Activated CD4-positive, alpha-beta T cell treated with anti-CD3 and anti-CD28 coated beads for 36 hours (primary cell): ENCODE measurements at places on chromosomes 12 and 14. TPM values are rescaled to one million over a fixed set of nuclear protein-coding genes. Genes with fewer than 3 reads are reported as not detected.

GRCh38 chr12:123387508-123388176 lies 3.7 kb downstream of the KMT5A start:
- DNase-seq, result no peak

GRCh38 chr12:131347345-131347714 lies 363.6 kb upstream of the SFSWAP start:
- DNase-seq, result no peak

GRCh38 chr14:85416771-85417170 lies 113.2 kb upstream of the FLRT2 start:
- no peak for DNase-seq

DNA sequence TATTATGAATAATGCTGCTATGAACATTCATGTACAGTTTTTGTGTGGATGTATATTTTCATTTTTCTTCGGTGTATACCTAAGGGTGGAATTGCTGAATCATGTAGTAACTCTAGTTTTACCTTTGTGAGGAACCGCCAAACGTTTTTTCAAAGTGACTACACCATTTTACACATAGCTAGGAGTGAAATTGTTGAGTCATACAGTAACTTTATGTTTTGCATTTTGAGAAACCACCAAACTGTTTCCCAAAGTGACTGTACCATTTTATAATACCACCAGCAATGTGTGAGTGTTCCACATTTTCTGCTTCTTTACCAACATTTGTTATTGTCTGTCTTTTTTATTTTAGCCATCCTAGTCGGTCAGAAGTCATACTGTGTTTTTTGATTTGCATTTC lies 3.1 kb upstream of the TPH2 start:
- no peak for DNase-seq

DNA sequence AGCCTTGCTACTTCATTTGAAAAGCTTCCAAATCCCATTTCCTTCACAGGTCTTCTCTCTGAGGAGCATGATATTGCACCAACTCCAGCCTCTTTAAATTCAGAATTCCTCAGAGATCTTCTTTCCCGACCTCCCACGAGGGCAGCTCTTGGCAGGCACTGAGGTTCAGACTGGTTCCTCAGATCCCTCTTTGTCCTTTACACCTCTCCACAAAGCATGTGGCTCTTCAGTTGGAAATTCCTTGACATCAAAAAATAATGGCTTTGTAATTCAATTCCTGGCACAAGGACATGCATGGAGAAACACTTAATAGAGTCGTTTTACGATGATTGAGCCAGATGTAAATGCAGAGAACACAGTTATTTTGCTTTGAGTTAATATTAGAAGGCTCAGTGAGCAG lies 63.2 kb upstream of the TMX1 start:
- DNase-seq, result no peak

DNA sequence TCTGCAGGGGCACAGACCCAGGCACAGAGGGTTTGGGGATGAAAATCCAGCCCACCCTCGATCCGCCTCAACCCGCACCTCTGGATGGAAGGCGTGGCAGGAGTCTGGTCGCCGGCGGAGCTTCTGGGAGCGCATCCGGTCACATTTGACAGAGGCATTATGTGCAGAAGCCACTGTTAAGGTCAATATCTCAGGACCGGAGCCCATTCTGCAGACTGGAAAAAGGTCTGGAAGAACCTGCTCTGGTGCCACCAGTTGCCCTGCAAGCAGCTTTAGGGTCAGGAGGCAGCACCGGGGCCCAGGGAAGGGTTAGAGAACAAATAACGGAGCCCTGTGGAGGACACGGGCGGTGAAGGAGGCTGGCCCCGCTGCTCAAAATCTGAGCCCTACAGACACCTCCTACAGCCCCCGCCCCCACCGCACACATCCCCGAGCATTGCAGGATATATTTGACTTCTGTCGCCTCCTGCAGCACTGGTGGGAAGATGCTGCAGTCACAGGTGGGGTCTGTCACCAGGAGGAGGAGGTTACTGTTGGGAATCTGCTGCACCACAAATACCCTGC lies 25.1 kb upstream of the LRTM2 start:
- no peak for DNase-seq

- DNase-seq, result no peak
These were observed 693.4 kb downstream of the NOVA1 start for GRCh38 chr14:25904446-25904845.

DNA sequence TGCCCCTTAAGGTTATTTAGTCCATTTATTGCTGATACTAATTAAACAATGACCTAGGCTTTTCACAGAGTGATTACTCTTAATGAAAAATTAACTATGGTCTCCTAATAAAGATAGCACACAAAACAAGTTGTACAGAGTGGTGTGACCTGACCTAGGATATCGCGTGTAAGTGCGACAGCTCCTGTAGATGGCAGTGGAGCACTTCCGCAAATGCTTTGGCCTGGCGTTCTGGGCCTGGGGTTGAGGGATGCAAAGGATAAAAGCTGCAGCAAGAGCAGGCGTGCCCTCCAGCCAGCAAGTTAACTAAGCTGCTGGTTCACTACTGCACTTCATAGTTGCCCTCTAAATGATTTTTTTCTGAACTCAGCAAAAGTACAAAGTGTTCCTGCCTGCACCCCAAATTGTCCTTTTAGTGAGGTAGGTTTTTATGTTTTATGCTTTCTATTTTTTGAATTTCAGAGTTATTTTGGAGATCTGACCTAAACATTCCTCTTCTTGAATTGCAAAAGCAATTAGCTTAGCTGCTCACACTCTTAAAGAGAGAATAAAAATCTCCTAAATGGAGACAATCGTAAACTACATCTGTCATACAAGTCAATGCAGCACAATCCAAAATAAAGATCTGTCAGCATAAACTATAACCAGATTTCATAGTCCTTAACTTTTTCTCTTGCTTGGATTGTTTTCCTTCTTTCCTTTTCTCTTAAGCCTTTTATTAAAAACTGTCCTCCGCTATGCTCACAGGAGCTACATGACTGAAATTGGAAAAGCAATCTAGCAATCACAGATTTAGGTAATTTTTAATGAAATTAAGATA lies 379.6 kb downstream of the LRIG3 start:
- peak; percentile 52 for DNase-seq

GRCh38 chr12:1332327-1332726 lies 262.1 kb downstream of the FBXL14 start:
- no peak for DNase-seq

- no peak for DNase-seq
These were observed 62.8 kb downstream of the SMOC1 start for GRCh38 chr14:69941768-69942742.

GRCh38 chr14:105059035-105059924 lies 6.0 kb downstream of the GPR132 start:
- peak; percentile 83 for DNase-seq

DNA sequence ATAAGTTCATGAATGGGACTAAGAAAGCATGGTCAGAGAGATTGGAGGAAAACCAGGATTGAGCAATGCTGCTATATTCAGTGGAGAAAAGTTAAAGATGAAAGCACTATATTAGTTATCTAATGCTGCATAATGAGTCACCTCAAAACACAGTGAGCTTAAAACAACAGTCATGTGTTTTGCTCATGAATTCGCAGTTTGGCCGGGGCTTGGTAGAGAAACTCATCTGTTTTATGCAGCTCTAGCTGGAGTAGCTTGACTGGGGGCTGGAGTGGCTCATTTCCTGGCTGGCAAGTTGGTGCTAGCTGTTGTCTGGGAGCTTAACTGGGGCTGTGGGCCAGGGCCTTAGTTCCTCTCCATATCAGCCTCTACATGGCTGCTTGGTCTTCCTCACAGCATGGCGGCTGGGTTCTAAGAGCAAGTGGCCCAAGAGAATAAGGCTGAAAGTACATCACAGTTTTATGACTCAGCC lies 90.1 kb downstream of the ADCK1 start:
- peak; percentile 10 for DNase-seq

DNA sequence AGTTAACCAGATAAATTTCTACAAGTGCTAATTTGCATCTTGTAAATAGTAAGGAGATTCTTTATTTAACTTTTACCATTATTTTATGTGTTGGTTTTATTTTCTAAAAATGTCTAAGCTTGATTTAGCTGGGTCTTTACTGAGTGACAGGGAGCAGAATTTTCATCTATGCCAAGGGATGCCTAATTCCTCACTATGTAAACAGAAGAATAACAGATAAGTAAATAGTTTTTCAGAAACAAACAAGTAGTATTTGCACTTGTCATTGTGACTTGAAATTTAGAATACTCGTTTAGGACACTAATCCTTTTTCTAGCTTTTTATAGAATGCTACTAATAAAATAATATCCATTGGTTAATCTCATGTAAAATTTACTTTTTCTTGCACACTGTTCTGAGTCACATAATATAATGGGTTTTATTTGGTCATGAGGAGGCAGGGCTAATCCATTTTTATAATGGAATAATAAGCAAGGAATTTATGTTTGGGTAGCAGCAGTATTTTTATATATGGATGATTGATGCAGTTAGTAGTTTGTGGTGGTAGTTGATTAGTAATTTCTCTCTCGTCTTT lies 746.5 kb downstream of the SLC6A15 start:
- DNase-seq, result no peak

GRCh38 chr14:65016471-65016870 lies 29.8 kb downstream of the FNTB start:
- DNase-seq, result no peak

DNA sequence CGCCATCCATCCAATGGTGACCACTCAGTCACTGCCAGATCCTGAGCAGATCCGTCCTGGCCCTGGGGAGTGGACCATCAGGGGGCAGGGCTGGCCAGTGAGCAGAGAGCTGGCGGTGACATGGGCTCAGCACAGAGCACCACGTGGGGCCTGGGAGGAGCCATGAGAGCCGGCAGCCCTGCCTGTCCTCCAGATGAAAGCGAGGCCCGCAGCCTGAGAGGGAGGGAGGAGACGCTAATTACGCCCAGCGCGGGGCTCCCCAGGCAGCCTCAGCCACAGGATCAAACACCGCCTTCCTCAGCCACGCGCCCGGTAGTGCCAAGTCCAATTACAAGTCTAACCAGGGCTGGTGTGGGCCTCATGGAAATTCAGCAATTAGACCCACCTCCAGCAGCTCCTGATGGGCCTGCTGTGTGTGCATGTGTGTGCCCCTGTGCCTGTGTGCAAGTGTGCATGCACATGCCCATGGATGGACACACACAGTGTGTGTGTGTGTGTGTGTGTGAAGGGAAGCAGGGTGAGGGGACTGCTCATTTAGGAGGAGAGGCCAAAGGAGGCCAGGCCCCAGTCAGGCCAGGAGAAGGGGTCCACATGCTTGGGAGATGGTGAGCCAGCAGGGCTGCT lies 68.0 kb downstream of the KIF26A start:
- no peak for DNase-seq

- DNase-seq, result no peak
These were observed 227.5 kb upstream of the LMO3 start for GRCh38 chr12:16833376-16834015.

GRCh38 chr12:86698641-86698980 lies 442.4 kb upstream of the MGAT4C start:
- no peak for DNase-seq

GRCh38 chr12:46983959-46984841 lies 95.2 kb upstream of the PCED1B start:
- peak; percentile 44 for DNase-seq

GRCh38 chr12:1916371-1917171 lies 1.9 kb downstream of the CACNA2D4 start:
- peak; percentile 2 for DNase-seq

GRCh38 chr12:30858471-30858870 lies 68.1 kb upstream of the TSPAN11 start:
- no peak for DNase-seq

DNA sequence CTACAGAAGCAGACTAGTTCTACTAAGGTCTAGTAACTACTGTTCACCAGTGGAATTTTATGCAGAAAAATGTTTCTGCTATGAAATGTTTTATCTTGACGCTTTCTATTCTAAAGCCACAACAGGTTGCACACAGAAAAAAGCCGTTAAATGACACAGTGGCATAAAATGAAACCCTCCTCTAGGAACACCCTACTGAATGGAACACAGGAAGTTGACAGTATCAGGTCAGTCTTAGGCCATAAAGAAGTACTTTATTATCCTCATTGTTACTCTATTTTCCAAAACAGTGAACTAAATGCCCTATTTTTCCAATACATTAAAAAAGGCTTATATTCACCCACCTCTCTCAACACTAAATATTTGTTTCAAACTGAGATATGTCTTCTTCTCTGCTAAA lies 21.9 kb downstream of the EPS8 start:
- DNase-seq, result no peak

DNA sequence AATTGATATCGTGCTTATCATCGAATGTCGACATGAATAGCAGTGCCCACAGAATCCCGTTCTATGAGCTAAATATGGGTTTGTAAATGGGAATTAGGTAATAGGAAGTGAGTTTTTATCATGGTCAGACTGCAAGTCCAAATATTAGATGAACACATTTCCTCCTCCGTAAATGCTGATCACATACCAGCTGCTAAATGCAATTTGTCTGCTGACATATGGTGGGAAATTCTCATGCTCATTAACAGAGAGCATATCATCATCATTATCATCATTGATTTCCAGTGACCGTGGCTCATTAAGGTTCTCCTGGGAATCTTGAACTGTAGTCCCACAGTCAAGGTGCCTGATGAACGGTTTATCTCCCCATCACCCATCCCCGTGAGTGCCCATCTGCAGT lies 998.8 kb upstream of the TMEM132C start:
- DNase-seq, result no peak

DNA sequence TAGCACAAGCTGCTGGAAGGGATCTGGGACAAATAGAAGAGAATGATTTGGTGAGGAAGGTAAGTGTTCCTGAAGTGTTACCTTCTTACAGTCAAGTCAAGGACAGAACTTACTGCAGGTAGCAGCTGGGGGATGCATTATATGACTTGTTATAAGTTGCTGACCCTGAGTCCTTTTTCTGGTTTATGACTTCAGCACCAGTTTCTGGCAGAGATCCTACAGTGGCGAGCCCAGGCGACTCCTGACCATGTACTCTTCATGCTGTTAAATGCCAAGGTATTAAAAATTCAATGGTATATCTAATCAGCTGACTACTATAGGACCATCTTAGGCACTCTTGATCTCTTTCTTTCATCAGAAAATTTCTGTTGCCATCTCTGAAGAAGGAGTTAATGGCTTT lies 45.1 kb upstream of the ATF1 start:
- DNase-seq, result no peak

DNA sequence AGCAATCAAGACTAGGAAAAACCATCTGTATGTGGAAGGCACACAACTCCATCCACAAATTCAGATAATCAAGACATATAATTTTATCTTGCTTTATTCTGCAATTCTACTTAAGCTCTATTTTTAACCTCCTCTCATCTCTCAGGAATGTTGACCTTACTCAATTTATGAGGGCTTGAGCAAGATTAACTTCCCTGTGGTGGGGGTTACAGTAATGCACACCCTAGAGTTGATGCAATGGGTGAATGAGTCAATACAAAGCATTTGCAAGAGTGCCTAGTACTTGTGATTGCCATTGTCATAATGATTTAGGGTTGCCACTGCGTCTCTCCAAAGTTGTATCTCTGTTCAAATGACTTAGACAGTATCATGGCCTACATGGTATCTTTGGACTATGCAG lies 1598.4 kb upstream of the TMEM132C start:
- no peak for DNase-seq

The HCAR2 gene
- total RNA-seq, result not detected

The INSM2 gene
- not detected for total RNA-seq

The STAB2 gene
- total RNA-seq, result not detected

The PIK3C2G gene
- total RNA-seq, result not detected

The CLEC6A gene
- not detected for total RNA-seq

The OVCH1 gene
- total RNA-seq, result not detected

The DEPDC4 gene
- 2.9 TPM for total RNA-seq

The DAO gene
- not detected for total RNA-seq

The HSPB8 gene
- total RNA-seq, result not detected

The SSTR1 gene
- total RNA-seq, result not detected

The MYF6 gene
- not detected for total RNA-seq
